ENCODE measurements at places on chromosomes 12 and 14. TPM values are rescaled to one million over a fixed set of nuclear protein-coding genes. Genes with fewer than 3 reads are reported as not detected.

The PYGL gene
- total RNA-seq: 44.4 TPM

The MGP gene
- total RNA-seq: 42.8 TPM

The SMOC1 gene
- total RNA-seq: 1.7 TPM

The FZD10 gene
- total RNA-seq: 33.2 TPM

The STAC3 gene
- total RNA-seq: 0.76 TPM

The TAS2R19 gene
- total RNA-seq: 0.34 TPM

The KRT78 gene
- total RNA-seq: 193 TPM

The AMIGO2 gene
- total RNA-seq: 3.4 TPM

The PSMC6 gene
- total RNA-seq: 79.7 TPM

The GLIPR1 gene
- 2.5 TPM for total RNA-seq

The SYT10 gene
- not detected for total RNA-seq

The OTX2 gene
- total RNA-seq: not detected

GRCh38 chr12:7013101-7013500 lies 5.2 kb downstream of the LPCAT3 start:
- no peak for DNase-seq

DNA sequence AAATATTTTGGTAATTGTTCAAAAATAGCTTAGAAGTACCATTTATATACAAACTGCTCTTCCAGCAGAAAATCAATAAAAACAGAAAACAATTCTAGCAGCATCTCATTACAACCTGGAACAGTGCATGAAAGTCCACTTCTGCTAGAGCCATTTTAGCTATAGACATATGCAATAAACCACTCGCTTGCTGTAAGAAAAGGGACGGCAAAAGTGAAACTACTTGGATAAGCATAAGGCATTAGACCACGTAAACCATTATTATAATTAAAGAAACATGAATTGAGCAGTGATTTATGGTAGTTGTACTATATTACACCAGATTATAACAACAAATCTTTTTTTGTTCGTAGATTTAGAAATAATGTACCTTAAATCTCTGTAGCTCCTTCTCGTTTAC lies 48.7 kb downstream of the LRIG3 start:
- no peak for DNase-seq

- no peak for DNase-seq
Measured at GRCh38 chr12:32134101-32134888, 27.6 kb downstream of the BICD1 start.

DNA sequence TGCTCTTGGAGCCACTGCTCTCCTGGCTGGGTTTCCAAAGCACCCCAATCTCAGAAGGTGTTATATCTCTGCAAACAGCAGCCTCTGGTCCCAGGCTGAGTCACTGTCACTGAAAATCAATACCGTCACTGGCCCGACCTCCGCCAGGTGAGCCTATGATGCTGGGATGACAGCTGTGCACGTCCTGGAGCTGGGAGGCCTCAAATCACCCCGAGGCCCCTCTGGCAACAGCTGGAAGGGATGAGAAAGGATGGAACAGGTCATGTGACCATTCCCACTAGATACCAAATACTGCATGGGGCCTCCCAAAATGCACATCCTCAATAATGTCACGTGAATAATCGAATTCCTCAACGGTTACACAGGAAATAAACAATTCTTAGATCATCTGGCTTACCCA lies 190.8 kb downstream of the TTC7B start:
- DNase-seq: no peak

GRCh38 chr12:89328151-89329030 lies 23.9 kb downstream of the DUSP6 start:
- no peak for DNase-seq

GRCh38 chr12:15629761-15630160 lies 159.4 kb downstream of the EPS8 start:
- no peak for DNase-seq

DNA sequence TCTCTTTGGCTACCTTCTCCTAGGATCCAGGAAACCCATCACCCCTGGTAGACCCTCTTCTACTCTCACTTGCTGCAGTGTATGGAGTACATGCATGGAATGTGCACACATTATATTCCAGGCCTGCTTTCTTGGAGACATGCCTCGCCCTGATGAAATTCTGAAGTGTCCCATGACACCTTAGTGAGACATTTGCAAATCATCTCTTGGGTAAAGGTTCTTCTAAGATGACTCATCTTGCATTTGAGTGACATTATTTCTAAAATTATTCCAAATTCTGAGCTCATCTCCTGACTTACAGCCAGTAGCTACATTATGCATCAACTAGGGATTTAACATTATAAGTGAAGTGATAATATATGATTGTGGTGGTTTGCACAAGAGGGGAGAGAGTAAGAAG lies 49.8 kb downstream of the SDR9C7 start:
- no peak for DNase-seq

- DNase-seq: peak; percentile 43
Measured at GRCh38 chr14:101018561-101019290, 115.2 kb upstream of the RTL1 start.

GRCh38 chr12:58419905-58420304 lies 478.5 kb downstream of the ATP23 start:
- no peak for DNase-seq

DNA sequence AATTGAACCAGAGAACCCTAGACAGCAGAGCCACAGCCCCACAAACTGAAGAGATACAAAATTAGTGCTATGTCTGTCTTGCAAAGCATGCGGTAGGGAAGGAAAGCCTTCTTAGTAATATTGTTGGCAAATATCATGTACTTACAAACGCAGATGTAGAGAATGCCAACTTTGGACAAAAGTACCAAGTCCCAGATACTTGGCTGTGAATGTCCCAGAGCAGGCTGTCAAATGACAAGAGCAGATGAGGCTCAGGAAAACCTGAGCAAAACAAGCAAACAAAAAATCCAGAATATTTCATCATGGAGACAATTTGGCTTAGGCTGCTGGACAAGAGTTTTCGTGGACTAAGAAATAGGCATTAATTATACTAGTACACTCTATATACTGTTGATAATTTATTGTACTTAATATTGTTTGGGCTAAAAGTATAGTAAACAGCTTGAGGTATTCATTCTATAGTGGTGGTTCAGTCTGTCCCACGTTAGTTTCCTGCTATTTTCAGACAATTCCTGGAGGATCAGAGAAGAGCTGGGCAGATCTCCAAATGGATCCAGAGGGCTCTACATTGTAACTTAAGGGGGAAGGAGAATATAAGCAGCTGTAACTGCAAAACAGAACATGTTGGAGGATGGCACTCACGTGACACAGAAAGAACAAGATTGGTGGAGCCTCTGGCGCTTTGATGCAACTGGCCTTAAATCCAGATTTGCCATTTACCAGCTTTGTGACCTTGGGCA lies 329.8 kb downstream of the ATP23 start:
- no peak for DNase-seq

GRCh38 chr12:121038861-121039668 lies at the start of gene OASL:
TSS of gene OASL (minus strand) at chr12:121039246. CDS start at chr12:121038971, 275 bp downstream.
- DNase-seq: no peak

DNA sequence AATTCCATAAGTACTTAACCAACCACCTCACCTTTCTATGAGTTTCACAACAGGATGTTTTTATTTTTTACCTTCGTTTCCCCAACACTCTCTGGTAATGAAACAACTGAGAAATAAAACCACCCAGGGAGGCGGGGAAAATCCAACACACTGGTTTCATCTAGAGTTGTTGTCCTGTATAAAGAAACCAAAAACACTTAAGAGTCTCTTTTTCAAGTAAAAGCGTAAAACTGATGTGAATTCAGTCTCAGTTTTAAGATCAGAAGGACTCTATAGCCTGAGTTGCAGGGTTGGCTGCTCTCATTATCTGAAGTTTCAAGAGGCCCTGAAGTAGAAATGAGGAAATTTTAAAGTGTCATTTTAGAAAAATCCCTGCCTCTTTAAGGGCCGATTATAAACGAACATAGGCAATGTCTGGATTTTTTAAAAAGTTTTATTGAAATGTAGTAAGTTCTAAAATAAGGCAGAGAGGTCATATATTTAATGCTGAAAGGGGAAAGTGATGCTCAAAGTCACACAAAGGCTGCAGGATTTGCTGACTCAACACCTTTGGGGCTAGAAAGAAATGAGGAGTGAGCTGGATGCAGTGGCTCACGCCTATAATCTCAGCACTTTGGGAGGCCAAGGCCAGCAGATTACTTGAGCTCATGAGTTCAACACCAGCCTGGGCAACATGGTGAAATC lies 27.2 kb downstream of the HIGD1C start:
- no peak for DNase-seq

DNA sequence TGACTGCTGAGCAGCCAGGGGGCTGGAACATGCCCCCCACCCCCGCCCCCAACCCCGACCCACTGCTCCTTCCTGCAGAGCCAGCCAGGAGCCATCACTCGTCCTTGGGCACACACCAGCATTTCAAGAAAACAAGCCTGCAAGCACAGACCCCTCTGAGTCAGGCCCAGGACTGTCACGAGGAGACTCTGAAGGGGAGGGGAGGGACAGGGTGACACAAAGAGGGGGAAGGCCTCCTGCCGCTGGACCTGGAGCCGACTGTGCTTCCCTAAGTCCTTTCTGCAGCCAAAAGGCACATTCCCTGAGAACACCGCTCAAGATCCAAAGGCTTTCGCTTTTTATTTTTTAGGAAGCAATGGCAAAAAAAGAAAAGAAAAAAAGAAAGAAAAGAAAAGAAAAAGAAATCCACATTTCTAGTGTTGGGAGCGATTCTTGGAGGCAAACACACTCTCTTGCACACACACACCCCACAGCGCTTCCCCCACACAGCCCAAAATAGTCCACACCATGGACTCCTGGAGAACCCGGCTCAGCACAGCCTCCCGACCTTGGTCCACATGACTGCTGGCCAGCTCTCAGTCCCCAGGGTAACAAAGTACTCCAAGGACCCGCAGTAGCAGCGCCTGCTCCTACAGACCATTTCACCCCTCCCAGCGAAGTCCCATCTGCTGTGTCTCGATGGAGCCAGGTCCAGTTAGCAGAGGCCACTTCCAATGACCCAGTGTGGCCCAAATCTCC lies 101.7 kb downstream of the DPF3 start:
- DNase-seq: peak; percentile 57

GRCh38 chr12:4064008-4064407 lies 190.8 kb upstream of the PARP11 start:
- DNase-seq: no peak

DNA sequence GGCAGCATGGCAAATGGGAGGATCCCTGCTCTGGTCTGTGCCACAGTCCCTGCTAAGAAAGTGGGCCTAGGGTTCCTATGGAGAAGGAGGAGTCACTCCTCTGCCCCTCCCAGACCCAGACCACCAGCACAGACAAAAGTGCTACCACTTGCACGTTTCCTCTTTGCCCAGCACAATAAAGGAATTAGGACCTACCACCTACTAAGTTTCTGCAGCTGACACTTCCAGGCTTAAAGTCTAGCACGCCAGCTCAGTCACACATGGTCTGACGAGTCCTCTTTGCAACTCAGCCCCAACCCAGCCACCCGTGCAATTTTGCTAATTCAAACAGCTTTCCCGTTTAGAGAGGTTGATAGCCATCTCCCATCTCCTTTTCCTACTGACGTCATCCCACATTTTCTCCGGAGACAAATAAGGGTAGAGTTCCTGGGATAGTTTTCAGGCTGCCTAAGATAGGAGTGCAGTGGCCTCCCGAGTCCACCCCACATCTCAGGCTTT lies 66.2 kb upstream of the PTGR2 start:
- no peak for DNase-seq

GRCh38 chr14:22047115-22047514 lies 373.5 kb upstream of the OR4E1 start:
- DNase-seq: no peak

- DNase-seq: no peak
Measured at GRCh38 chr12:123576611-123577010, 7.7 kb upstream of the TMED2 start.

DNA sequence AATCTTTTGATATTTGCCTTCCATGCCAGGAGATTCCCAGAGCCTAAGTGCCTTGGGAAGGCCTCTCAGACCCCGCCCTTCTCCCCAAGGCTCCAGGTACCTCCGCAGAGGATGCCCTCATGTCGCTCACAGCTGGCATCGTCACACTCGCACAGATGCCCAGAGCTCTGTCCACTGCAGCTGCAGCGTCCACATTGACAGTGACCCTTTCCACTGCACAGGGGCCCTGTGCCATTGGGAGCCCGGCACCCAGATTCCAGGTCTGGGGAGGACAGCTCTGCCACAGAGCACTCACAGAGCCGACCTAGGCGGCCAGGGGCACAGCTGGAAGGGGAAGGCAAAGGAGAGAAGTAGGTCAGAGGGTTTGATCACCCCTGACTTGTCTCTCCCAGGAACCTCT lies 12.3 kb upstream of the CSAD start:
- DNase-seq: no peak

DNA sequence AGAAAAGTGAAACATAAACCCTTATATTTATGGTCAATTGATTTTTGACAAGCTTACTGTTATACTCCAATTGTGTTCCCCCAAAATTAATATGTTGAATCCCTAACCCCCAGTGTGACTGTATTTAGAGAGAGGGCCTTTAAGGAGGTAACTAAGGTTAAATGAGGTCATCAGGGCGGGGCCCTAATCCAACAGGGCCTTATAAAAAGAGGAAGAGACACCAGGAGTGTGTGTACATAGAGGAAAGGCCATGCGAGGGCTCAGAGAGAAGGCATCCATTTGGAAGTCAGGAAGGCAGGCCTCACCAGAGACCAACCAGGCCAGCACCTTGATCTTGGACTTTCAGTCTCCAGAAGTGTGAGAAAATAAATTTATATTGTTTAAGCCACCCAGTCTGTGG lies 6.5 kb upstream of the VTI1B start:
- no peak for DNase-seq

DNA sequence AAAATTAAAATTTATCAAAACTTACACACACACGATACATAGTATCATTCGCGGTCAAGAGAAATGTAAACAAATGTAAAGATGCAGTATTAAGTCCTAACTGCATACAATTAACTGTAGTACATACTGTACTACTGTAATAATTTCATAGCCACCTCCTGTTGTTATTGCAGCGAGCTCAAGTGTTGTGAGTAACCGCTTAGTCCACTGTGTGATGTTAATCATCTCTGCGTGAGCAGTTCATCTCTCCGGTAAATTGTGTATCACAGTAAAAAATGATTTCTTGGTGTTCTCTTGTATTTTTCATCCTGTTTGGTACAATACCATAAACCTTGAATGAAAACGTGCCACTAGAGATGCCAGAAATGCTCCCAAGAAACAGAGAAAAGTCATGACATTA lies 6.5 kb downstream of the EPS8 start:
- no peak for DNase-seq

GRCh38 chr14:100306998-100307765 lies 938 bp upstream of the SLC25A29 start:
- DNase-seq: peak; percentile 90

DNA sequence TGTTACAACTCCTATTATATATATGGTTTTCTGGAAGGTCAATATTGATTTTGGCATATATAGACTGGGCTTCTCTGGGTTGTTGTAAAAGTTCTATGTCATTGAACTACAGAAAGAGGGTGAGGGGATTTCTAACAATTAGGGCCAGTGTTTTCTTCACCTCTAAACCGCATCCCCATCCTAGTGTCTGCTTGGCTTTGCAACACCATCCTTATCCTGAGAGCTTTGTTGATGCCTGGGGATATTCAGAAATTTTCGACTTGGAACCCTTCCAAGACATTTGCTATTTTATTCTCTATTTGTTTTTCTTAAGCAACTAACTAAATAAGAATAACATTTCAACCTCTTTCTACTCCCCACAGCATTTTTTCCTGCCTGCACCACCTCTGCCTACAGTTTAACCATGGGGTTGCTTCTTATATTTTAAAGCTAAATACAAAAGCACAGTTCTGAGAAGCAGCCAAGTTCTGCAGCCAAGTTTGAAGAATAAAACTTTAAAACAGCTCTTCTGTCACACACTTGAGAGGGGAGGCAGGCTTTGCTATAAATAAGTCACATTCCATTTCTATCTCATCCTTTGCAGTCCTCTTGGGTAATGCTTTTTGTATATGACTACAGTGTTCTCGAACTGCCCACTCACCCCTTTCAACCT lies 53.4 kb downstream of the RGS6 start:
- DNase-seq: no peak

All from lower leg skin (tissue), 4 donors.